IMR-90 (cell line): ENCODE measurements at places on chromosomes 12 and 14. TPM values are rescaled to one million over a fixed set of nuclear protein-coding genes. Genes with fewer than 3 reads are reported as not detected.

GRCh38 chr12:40105265-40105514 lies 691 bp downstream of the SLC2A13 start:
- no peak for DNase-seq
- H3K36me3 ChIP-seq = no peaks in the 10 kb centered on the region
- H3K4me1 ChIP-seq = peaks cover 3% of the 10 kb centered on the region; the same call in 1 of the 2 replicates
- H3K27ac ChIP-seq = peak overlapping the region; percentile 21; the same call in 1 of the 2 replicates
- peak overlapping the region; percentile 95 for H3K4me3 ChIP-seq
- H3K27me3 ChIP-seq = 0 out of 2 replicates have a peak, but pooled peaks cover 2% of the 10 kb centered on the region

GRCh38 chr12:71371122-71371521 lies 68.5 kb upstream of the LGR5 start:
- H3K4me1 ChIP-seq = no peaks in the 10 kb centered on the region
- H3K36me3 ChIP-seq = no peaks in the 10 kb centered on the region
- no peak overlapping the region for H3K4me3 ChIP-seq
- H3K27ac ChIP-seq = no peak overlapping the region
- DNase-seq = no peak

DNA sequence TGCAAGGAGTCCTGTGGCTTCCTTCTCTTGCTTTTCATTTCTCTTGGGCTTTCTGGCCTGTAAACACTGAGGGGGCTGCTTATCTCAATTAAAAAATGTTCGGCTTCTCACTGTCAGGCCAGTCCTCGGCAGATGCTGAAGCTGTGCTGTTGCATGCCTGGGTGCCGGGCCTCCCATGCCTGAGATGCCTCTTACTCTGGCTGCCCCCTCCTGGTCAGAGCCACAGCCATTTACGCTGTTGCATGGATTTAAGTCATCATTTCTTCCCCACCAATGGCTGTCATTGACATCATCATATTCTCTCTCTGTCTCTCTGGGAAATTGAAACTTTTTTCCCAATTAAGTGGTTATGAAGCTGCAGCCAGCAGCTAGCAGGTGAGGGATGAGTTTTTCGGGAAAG lies 53.7 kb downstream of the FOXN4 start:
- no peaks in the 10 kb centered on the region for H3K27me3 ChIP-seq
- no peak overlapping the region for H3K27ac ChIP-seq
- peak; percentile 21 for DNase-seq
- H3K4me1 ChIP-seq = no peaks in the 10 kb centered on the region

DNA sequence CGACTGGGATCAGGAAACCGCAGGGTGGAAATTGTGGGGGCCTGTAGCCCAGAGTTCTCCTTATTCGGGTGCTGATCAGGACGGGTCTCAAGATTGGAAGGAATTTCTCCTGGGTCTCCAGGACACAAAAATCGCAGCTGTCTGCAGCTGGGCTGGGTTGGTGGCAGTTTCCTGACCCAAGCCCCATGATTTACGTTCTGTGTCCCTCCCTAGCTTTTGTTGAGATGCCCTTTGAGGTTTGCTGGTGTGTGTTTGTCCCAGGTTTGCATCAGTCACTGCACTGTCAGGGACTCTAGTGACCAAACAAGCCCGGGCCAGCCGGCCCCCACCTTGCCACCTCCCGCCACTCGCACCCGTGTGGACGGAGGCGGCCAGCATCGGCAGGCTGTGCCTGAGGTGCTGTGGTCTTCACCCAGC lies 89.5 kb downstream of the FBXL14 start:
- DNase-seq = no peak
- peaks cover 6% of the 10 kb centered on the region for H3K4me1 ChIP-seq
- no peak overlapping the region for H3K27ac ChIP-seq
- H3K4me3 ChIP-seq = no peak overlapping the region

DNA sequence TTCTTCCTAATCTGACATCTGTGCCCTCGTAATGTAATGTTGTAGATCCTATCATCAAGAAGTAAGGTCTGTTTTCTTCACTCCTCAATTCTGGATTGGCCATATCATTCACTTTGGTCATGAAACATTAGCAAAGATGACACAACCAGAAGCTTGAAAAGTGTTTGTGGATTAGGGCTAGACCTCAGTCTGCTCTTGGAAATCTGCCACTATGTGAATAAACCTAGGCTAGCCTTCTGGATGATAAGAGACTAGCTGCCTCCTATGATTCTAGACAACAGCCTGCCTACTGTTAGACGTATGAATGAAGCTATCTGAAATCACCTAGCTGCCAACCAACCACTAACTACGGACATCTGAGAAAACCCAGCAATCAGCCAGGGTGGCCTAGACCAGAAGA lies 38.7 kb upstream of the LYZ start:
- no peak overlapping the region for H3K27ac ChIP-seq
- no peaks in the 10 kb centered on the region for H3K36me3 ChIP-seq
- H3K4me1 ChIP-seq = no peaks in the 10 kb centered on the region
- peak; percentile 3 for DNase-seq
- H3K4me3 ChIP-seq = no peak overlapping the region
- H3K27me3 ChIP-seq = no peaks in the 10 kb centered on the region; the same call in 1 of the 2 replicates

DNA sequence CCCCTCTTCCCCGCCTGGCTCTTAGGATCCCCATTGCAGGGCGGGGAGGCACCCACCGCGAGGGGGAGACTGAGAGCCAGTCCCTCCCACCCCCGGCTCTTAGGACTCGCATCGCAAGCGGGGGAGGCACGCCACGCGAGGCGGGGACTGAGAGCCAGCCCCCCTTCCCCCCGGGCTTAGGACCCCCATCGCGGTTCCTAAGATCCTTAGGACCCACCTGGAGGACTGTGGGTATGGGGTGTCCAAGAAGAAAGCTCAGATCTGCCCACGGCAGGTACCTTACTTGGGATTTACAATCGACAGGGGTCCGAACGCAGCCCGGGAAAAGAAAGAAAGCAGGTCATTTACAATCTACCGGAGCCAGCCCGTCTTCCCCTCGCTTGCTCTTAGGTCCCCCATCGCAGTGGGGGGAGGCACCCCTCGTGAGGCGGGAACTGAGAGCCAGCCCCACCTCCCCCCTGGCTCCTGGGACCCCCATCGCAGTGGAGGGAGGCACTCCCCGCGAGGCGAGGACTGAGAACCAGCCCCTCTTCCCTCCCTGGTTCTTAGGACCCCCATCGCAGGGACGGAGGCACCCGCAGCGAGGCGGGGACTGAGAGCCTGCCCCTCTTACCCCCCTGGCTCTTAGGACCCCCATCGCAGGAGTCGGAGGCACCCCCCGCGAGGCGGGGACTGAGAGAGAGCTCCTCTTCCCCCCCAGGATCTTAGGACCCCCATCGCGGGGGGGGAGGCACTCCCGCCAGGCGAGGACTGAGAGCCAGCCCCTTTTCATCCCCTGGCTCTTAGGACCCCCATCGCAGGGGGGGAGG lies 43.7 kb downstream of the DDX11 start:
- peak overlapping the region; percentile 35 for H3K4me3 ChIP-seq
- peaks cover 3% of the 10 kb centered on the region; the same call in 1 of the 2 replicates for H3K4me1 ChIP-seq
- H3K36me3 ChIP-seq = no peaks in the 10 kb centered on the region
- peak; percentile 1 for DNase-seq
- peaks cover 36% of the 10 kb centered on the region for H3K27me3 ChIP-seq

GRCh38 chr12:107347261-107347660 lies 253.9 kb upstream of the CRY1 start:
- H3K27me3 ChIP-seq = peaks cover 2% of the 10 kb centered on the region; the same call in 1 of the 2 replicates
- H3K4me1 ChIP-seq = peaks cover 6% of the 10 kb centered on the region
- H3K36me3 ChIP-seq = no peaks in the 10 kb centered on the region
- no peak overlapping the region for H3K27ac ChIP-seq

GRCh38 chr12:12909995-12910420 lies 18.6 kb downstream of the GPRC5A start:
- peaks cover 47% of the 10 kb centered on the region for H3K36me3 ChIP-seq
- no peaks in the 10 kb centered on the region for H3K27me3 ChIP-seq
- H3K4me1 ChIP-seq = peaks cover 12% of the 10 kb centered on the region
- H3K4me3 ChIP-seq = no peak overlapping the region

The CISTR gene
- total RNA-seq = not detected in 2 replicates

The ERBB3 gene
- total RNA-seq = 2.2 and 2.5 TPM in 2 replicates
